Left lung (tissue), 14 donors: ENCODE measurements at places on chromosomes 16 and 17. TPM values are rescaled to one million over a fixed set of nuclear protein-coding genes. Genes with fewer than 3 reads are reported as not detected.

DNA sequence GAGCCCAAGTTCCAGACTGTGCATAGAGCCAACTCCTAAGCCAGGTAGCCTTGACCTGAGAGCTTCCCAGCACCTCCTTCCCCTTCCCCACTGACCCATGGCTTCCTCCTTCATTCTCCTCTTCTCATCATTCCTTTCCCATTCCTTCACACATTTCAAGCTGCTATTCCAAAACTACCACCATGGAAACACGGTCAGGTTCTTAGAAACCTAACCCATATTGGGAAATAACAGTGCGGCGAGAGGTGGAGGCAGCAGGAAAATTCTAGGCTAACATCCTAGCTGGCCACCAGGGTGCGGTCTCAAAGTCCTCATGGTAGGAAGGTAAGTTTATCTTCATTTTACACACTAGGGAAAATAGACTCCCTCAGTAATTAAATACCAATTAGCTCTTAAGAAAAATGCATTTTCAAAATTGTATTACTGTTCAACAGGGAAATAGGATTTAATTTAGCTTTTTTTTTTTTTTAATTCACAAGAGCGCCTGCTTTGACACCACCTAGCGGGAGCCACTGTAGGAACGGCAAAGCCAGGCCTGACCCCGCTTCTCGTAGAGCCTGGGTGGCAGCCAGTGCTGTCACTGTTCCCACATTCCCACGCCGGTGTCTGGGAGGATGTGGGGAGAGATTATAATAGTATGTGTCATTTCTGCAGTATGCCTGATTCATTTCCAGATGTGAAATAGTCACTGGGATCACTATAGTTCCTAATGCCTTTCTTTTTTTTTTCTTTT, 14.0 kb upstream of the SPHK1 start:
- no peaks in the 10 kb centered on the region for H3K36me3 ChIP-seq
- H3K4me3 ChIP-seq, result no peak overlapping the region
- H3K27me3 ChIP-seq, result no peaks in the 10 kb centered on the region
- H3K4me1 ChIP-seq, result peaks cover 6% of the 10 kb centered on the region
- DNase-seq, result peak; percentile 50

- peaks cover 14% of the 10 kb centered on the region for H3K36me3 ChIP-seq
- DNase-seq, result peak; percentile 84
- peaks cover 47% of the 10 kb centered on the region for H3K4me1 ChIP-seq
- H3K4me3 ChIP-seq, result no peak overlapping the region
- no peak overlapping the region for H3K27ac ChIP-seq
These were observed 2.6 kb upstream of the MAPK7 start for GRCh38 chr17:19375732-19376131.

- H3K4me1 ChIP-seq, result no peaks in the 10 kb centered on the region
- no peaks in the 10 kb centered on the region for H3K27me3 ChIP-seq
- H3K4me3 ChIP-seq, result no peak overlapping the region
- H3K36me3 ChIP-seq, result no peaks in the 10 kb centered on the region
- no peak for DNase-seq
These were observed 50.8 kb downstream of the PHKB start for GRCh38 chr16:47511882-47512281.

- peaks cover 49% of the 10 kb centered on the region for H3K36me3 ChIP-seq
- H3K4me3 ChIP-seq, result no peak overlapping the region
- H3K27ac ChIP-seq, result no peak overlapping the region
- no peaks in the 10 kb centered on the region for H3K4me1 ChIP-seq
- DNase-seq, result no peak
These were observed 43.0 kb downstream of the GAN start for GRCh38 chr16:81357711-81358260.

NOTUM gene
- total RNA-seq, result 1.0 TPM

GRCh38 chr16:2532494-2533141, 1.4 kb upstream of the CEMP1 start:
- peaks cover 2% of the 10 kb centered on the region for H3K4me1 ChIP-seq
- no peaks in the 10 kb centered on the region for H3K36me3 ChIP-seq
- peak; percentile 85 for DNase-seq
- peak overlapping the region; percentile 93 for H3K27ac ChIP-seq
